ENCODE measurements at places on chromosomes 4 and X.
A peak's percentile ranks its signal among the peaks of the same experiment; 100 is the strongest.

GRCh38 chrX:31245714-31246113 is 173.9 kb upstream of the FTHL17 start:
- DNase-seq, result no peak

GRCh38 chr4:147510962-147511668 is 30.2 kb downstream of the EDNRA start:
- DNase-seq, result no peak

DNA sequence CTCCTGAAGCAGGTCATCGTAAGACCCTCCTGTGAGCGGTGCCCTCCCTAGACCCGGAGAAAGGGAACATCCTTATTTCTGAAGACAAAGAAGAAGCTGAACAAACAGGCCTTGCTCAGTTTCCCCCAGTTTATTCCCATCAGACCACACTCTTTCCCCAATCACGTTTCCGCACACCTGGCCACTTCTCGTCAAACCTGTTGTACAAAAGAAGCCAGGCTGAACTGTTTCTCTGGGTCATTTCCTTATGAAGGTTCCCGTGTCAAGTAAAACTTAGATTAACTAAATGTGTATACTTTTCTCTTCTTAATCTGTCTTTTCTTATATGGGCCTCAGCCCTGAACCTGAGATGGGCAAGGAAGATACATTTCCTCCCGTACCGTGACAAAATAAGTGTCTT is 111.6 kb upstream of the ENPP6 start:
- DNase-seq, result no peak

GRCh38 chr4:123777373-123777772 is 380.8 kb downstream of the SPRY1 start:
- DNase-seq, result no peak

- peak; percentile 6 for DNase-seq
Measured at GRCh38 chrX:10633722-10634121, 13.3 kb upstream of the MID1 start.

DNA sequence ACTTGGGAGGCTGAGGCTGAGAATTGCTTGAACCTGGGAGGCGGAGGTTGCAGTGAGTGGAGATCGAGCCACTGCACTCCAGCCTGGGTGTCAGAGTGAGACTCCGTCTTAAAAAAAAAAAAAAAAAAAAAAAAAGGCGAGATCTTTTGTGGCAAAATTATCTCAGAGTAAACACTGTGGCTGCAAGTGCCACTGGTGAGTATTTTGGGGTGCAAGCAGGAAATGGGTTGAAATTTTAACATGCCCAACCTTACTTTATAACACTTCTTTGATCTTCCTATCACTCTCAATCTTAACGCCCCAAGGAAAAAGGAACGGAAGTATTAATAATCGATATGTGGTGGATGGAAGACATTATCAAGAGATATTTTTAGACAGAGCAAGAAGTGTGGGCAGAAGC is 32.1 kb downstream of the SLC34A2 start:
- no peak for DNase-seq
